ENCODE measurements at places on chromosomes 12 and 14. TPM values are rescaled to one million over a fixed set of nuclear protein-coding genes. Genes with fewer than 3 reads are reported as not detected.

IGFBP6 gene
- 30.1 TPM for polyA plus RNA-seq

GRCh38 chr14:93943052-93943451 is 15.9 kb downstream of the FAM181A start:
- no peak overlapping the region for H3K4me3 ChIP-seq
- H3K27me3 ChIP-seq: peaks cover 8% of the 10 kb centered on the region
- no peaks in the 10 kb centered on the region for H3K36me3 ChIP-seq
- H3K4me1 ChIP-seq: peaks cover 12% of the 10 kb centered on the region
- DNase-seq: no peak

DNA sequence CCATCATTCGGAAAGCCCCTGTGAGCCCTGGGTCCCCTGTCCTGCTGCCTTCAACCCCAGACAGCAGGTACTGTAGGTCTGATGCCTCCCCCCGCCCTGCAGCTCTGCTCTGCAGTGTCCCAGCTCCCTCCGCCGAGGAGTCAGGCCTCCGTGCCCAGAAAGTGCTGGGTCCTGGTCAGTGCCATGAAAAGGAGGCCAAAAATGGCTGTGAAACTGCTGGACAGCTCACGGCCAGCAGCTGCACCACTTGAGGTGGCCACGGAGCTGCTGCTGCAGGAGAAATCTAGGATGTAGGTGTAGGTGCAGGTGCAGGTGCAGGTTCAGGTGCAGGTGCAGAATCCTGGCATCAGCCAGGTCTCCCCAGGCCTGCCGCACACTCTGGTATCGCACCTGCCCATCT is 196.1 kb downstream of the SLC15A4 start:
- no peak overlapping the region for H3K4me3 ChIP-seq
- no peak overlapping the region for H3K27ac ChIP-seq
- DNase-seq: no peak
- no peaks in the 10 kb centered on the region for H3K4me1 ChIP-seq

- no peaks in the 10 kb centered on the region for H3K36me3 ChIP-seq
- no peak overlapping the region for H3K27ac ChIP-seq
- no peak for DNase-seq
- H3K4me1 ChIP-seq: peaks cover 16% of the 10 kb centered on the region
Measured at GRCh38 chr12:99453836-99454538, 193.6 kb upstream of the GARIN6 start.
